ENCODE measurements at places on chromosomes 11 and 22.

DNA sequence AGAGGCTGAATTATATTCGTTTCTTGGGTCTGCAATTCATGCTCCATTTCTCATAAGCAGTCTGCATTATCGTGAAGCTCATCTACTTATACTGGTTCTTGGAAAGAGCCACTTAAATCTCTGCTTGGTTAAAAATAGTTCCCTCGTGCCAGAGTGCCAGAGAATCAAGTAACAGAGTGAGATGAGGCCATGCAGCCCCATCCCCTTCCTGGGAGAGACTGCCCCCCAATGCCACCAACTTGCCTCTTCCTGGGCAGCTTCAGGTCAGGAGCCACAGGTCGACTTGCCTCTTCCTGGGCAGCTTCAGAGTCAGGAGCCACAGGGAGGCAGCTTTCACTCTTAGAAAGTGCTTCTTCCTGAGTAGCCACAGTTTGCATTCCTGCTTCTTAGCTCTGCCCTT, 223.9 kb upstream of the ZBED5 start:
- ATAC-seq = peak; percentile 22

- no peak for ATAC-seq
Measured at GRCh38 chr11:99814021-99814420, 793.3 kb downstream of the CNTN5 start.

DNA sequence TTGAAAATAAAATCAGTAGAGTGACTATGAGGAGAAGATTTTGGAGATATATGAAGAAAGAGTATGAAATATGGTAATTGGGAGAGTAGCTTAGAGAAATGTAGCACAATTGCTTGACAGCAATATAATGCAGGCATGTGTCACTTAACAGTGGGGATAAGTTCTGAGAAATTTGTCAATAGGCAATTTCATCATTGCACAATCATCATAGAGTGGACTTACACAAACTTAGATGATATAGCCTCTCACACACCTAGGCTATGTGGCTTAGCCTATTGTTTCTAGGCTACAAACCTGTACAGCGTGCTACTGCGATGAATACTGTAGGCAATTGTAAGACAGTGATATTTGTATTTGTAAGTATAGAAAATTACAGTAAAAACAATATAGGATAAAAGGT, 573.6 kb downstream of the JRKL start:
- no peak for ATAC-seq

DNA sequence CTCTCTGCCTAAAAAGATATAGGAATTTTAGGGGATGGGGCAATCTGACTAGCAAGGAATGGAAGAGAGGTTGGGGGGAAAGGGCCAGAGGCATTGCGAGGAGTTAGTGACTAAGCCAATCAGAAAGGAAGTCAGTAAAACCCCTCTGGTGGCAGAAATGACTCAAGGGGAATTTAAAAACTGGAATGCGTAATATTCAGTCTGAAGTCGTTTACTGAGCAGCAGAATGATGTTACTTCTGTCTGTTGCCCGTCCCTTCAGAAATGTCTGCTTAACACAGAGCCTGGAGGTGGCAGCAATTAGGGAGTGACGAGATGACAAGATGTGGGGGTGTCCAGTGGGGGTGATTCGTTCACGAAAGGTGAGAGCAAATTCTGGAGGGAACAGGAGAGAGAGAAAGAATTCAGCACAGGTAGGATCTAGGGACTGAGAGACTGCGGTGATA, 107.7 kb upstream of the CLMP start:
- ATAC-seq = no peak

- ATAC-seq = peak; percentile 77
Measured at GRCh38 chr11:76318744-76319384, 62.1 kb downstream of the THAP12 start.

GRCh38 chr11:46055371-46055770, 65.9 kb downstream of the PHF21A start:
- ATAC-seq = no peak

GRCh38 chr11:130034236-130034635, 31.6 kb upstream of the PRDM10 start:
- no peak for ATAC-seq

GRCh38 chr11:42674436-42674835, 637.4 kb upstream of the API5 start:
- no peak for ATAC-seq

DNA sequence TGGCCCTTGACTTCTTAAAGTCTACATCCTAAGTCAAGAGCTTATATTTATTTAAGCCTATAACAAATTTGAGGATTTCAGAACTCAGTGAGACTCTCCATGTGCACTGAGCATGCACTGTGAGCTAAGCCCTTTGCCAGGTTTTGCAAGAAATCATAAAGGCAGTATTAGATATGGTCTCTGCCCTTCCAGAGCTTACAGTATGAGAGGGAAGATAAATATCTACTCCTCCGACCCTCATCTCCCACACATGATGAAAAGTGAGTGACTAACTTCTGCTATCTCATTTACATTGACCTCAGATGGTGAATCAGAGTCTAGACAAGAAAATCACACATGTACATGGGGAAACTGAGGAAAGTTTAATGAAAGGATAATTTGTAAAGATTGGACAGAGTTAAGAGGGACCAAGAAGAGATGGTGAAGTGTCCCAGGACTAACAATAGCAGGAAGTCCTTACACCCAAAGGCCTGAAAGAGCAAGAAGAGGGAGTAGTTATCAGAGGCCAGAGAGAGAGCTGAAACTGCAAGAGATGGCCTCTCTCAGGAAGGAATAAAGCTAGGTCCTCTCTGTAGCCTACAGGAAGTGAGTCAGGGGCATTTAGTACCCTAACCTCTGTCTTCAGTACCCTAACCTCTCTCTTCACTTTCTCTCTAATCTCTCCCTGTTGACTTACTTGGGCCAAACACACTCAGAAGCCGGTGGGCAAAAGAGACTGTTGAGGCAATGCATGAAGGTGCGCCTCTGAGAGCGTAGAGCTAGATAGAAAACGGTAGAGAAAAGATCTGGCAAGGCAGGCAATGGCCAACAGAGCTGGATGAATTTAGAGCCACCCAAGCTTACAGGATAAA, 23.0 kb upstream of the BLID start:
- no peak for ATAC-seq

Measured in gastroesophageal sphincter (tissue), 4 donors.